ENCODE measurements at places on chromosomes 3 and 15.

- peak; percentile 91 for DNase-seq
Observed at GRCh38 chr3:25592510-25592968, 72.2 kb downstream of the TOP2B start.

DNA sequence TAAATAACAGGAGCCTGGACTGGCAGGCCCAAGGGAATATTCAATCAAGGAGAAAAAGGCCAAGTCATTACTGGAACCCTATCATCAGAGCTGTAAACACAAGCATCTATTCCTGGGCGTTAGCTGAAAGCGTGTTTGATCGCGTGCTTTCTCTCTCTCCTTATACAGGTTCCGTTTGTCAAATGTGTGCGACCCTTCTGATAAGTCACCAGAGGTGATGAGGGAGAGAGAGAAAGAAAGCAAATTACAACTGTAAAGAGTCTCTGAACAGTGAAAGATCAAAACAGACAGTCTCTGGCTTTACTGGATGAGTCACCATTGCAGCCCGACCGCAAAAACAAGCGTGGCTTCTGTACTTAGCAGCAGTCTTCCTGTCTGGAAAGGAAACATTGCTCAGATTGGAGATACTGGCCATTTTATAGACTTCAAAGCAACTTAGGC lies 39.5 kb upstream of the TPRG1 start:
- peak; percentile 93 for DNase-seq

DNA sequence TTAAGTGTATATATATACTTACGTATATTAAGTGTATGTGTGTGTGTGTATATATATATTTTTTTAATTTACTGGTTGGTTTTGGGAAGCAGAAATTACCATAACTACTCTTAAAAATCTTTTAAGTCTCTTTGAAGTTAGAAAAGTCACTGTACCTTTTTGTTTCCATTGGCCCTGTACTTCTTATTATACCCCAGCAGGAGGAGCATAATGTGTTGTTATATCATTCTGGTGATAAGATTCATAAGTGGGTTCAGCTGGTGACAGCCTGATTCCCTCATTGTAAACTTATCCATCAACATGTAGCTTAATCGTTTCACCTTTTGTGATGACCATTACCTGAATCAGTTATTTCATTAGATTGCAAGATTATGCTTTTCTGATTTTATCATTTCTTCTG lies 30.8 kb downstream of the MLH1 start:
- no peak for DNase-seq

DNA sequence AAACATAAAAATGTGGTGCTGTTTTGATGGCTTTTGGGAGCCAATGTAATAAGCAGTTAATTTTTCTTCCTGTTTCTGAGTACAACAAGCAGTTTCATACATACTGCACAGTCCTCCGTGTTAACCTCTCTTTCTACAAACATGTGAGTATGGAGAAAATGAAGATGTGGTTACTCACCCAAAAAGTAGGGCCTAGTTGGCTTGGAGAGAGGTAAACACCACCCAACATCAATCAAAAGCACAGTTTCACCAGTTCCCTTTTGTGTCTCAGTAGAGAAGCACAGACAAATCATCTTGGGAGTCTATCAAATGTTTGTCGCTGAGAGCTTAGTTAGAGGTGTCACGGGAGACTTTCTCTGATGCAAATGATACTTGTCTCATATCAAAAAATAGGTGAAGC lies 320.2 kb downstream of the UNC13C start:
- no peak for DNase-seq
